SK-N-SH (cell line): ENCODE measurements at places on chromosomes 3 and 15. TPM values are rescaled to one million over a fixed set of nuclear protein-coding genes. Genes with fewer than 3 reads are reported as not detected.

- no peaks in the 10 kb centered on the region for H3K4me1 ChIP-seq
- H3K27me3 ChIP-seq, result no peaks in the 10 kb centered on the region
- H3K4me3 ChIP-seq, result no peak overlapping the region
- DNase-seq, result no peak
- no peak overlapping the region for H3K27ac ChIP-seq
Observed at GRCh38 chr3:47156396-47156795, 7.5 kb downstream of the SETD2 start.

TUSC7 gene
- polyA plus RNA-seq, result not detected in 2 replicates

DNA sequence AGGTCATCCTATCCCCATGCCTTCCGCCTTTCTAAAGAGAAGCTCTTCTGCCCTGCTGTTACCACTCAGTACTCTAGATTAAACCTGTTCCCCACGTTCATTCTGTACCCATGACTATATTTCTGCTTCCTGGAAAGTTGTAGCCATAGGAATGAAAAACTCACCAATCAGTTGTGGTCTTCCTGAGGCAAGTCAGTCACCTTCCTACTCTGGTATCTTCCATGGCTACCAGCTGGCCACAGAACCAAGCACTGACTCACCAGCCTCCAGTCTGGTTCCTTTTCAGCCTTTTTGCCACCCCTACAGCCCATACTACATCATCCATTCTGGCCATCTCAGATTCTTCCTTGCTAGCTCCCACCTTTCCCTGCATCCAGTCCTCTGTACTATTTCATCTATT, 46.4 kb downstream of the TMEM44 start:
- H3K4me1 ChIP-seq, result peaks cover 10% of the 10 kb centered on the region; the same call in 1 of the 2 replicates
- H3K36me3 ChIP-seq, result no peaks in the 10 kb centered on the region; the same call in 1 of the 2 replicates
- H3K27ac ChIP-seq, result no peak overlapping the region
- no peaks in the 10 kb centered on the region for H3K27me3 ChIP-seq

- H3K27ac ChIP-seq, result no peak overlapping the region
- no peak for DNase-seq
- H3K4me3 ChIP-seq, result no peak overlapping the region
- H3K36me3 ChIP-seq, result no peaks in the 10 kb centered on the region
Observed at GRCh38 chr3:156985711-156986110, 159.6 kb downstream of the LEKR1 start.

MUC13 gene
- polyA plus RNA-seq, result not detected in 2 replicates

GRCh38 chr3:89000886-89001285, 106.5 kb upstream of the EPHA3 start:
- H3K27ac ChIP-seq, result no peak overlapping the region
- H3K27me3 ChIP-seq, result no peaks in the 10 kb centered on the region
- no peak for DNase-seq
- no peaks in the 10 kb centered on the region for H3K4me1 ChIP-seq
- no peak overlapping the region for H3K4me3 ChIP-seq

DNA sequence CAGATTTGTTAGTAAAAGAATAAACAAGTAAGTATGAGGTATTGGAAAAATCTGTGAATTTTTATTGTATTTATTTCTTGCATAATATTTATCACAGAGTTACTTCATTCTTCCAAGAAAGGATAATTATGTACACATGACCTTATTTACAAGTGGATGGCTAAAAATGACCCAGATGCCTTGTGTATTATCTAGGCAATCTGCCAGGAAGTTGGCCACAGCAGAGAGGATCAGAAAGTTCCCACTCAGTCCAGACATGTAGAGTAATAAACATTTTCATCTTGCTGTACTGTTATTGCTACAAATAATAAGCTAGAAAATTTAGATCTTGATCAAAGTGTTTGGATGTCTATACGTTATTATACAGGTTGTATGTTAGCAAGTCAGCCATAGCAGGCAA, 317.1 kb downstream of the EPHA6 start:
- H3K27ac ChIP-seq, result no peak overlapping the region
- H3K36me3 ChIP-seq, result no peaks in the 10 kb centered on the region
- DNase-seq, result peak; percentile 28
- H3K4me3 ChIP-seq, result no peak overlapping the region
- H3K4me1 ChIP-seq, result no peaks in the 10 kb centered on the region

DNA sequence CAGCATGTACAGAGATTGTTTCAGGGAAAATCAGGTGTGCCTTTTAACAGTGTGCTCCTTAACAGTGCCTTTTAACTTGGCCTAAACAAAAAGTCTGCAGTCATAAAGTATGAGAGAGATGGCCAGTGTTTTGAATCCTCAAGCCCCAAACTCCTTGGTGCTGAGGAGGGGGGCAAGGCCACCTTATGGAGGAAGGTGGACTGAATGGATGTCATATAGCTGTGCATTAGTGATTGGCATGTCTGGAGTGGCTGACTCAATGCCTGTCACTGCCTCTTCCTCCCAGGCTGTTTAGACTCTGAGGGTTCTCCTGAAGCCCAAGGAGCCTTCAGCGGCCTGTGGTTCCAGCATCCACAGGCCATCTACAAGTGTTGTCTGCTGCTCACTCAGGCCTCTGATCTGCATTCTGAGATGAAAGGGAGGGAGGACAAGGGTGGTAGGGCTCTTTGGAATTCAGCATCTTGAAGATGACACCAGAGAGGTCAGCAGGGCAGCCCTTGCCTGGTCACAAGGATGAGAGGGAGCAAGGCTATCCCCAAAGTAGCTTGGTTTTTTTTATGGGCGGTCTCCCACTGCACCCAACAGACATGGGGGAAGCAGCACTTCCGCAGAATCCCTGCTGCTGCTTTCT, 1.5 kb downstream of the FOXL2NB start:
- no peak for DNase-seq
- peaks cover 7% of the 10 kb centered on the region; the same call in 1 of the 2 replicates for H3K4me1 ChIP-seq
- H3K27ac ChIP-seq, result no peak overlapping the region

ADAMTS17 gene
- not detected in 2 replicates for polyA plus RNA-seq

DNA sequence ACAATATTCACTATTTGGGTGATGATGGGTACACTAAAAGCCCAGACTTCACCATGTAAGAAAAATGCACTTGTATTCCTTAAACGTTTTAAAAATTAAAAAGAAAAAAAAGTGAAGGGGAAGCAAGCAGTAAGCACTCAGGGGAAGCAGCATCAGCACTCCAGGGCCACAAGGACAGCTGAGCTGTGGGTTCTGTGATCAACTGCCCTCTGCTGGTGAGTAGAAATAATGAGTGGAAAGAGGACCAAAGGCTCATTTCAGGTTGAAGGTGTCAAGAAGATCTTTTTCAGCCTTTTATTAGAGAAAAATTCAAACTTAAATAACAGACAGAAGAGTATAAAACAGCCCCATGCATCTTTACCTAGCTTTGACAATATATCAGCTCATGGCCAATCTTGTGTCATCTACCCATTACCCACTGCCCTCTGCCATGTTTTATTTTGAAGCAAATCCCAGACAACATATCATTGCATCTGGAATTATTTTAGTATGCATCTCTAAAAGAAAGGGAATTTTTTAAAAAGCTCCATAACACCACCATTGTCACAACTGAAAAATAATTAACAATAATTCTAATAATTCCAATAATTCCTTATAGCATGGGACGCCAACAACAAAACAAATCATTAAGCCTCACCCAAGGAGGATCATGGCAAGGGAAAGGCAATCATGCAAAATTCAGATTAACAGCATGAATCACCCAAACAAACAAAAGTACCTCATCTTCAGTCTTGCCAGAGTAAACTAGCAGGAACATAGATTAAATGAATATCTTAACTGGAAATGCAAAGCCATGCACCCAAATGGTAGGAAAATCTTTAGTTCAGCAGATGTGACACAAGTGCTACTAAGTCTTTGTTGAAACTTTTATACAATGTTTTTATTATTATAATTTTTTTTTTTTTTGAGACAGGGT, 42.5 kb downstream of the TAMM41 start:
- no peaks in the 10 kb centered on the region for H3K4me1 ChIP-seq
- peak; percentile 57 for DNase-seq
- no peak overlapping the region for H3K27ac ChIP-seq
- H3K36me3 ChIP-seq, result peaks cover 35% of the 10 kb centered on the region

DNA sequence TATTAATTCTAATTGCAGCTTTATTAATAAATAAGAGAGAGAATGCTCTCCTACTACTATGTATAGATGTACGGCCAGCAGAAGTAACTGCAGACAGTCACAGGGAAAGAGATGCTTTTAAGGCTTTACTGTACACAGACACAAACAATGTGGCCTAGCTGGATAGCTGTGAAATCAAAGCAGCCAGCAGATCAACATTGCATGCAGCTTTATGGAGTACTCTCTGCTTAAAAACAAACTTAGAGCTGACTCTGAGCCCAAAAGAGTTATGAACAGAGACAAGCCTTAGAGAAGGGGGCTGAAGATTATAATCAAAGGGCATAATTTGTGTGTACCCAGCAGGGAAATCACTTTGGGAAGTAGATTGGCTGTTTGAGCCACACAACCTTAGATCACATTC, 47.2 kb downstream of the CADM2 start:
- peak; percentile 9 for DNase-seq
- H3K4me1 ChIP-seq, result no peaks in the 10 kb centered on the region
- H3K4me3 ChIP-seq, result no peak overlapping the region
- no peaks in the 10 kb centered on the region for H3K36me3 ChIP-seq
- no peaks in the 10 kb centered on the region for H3K27me3 ChIP-seq

LRRN1 gene
- 0.03 TPM in 2 replicates for polyA plus RNA-seq

GRCh38 chr15:95816591-95816990, 513.9 kb upstream of the NR2F2 start:
- no peaks in the 10 kb centered on the region for H3K4me1 ChIP-seq
- no peak for DNase-seq
- H3K36me3 ChIP-seq, result no peaks in the 10 kb centered on the region

ACTC1 gene
- polyA plus RNA-seq, result not detected in 2 replicates

GRCh38 chr3:79086514-79086913, 681.3 kb downstream of the ROBO1 start:
- no peaks in the 10 kb centered on the region for H3K27me3 ChIP-seq
- peak; percentile 34 for DNase-seq

DNA sequence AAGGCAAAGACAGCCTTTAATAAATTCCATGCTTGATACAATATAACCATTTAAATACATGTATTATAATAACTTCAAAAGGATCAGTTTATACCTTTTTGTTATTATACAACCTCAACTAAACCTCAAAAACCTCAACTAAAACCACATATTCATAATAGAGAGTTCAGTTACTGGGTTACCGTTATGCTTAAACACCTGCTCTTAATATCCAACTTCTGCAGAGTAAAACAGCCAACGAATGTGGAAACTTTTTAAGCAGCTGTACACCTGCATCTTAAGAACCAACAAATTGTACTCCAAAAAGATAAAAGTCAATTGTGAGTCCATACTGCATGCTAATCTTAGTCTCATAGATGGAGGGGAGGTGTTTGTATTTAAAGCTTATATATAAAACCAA, 53.5 kb downstream of the TFDP2 start:
- no peak overlapping the region for H3K4me3 ChIP-seq
- no peak for DNase-seq
- no peaks in the 10 kb centered on the region for H3K27me3 ChIP-seq
- no peaks in the 10 kb centered on the region for H3K4me1 ChIP-seq
- no peak overlapping the region for H3K27ac ChIP-seq

SEMA7A gene
- 0.80 and 1.3 TPM in 2 replicates for polyA plus RNA-seq

DNA sequence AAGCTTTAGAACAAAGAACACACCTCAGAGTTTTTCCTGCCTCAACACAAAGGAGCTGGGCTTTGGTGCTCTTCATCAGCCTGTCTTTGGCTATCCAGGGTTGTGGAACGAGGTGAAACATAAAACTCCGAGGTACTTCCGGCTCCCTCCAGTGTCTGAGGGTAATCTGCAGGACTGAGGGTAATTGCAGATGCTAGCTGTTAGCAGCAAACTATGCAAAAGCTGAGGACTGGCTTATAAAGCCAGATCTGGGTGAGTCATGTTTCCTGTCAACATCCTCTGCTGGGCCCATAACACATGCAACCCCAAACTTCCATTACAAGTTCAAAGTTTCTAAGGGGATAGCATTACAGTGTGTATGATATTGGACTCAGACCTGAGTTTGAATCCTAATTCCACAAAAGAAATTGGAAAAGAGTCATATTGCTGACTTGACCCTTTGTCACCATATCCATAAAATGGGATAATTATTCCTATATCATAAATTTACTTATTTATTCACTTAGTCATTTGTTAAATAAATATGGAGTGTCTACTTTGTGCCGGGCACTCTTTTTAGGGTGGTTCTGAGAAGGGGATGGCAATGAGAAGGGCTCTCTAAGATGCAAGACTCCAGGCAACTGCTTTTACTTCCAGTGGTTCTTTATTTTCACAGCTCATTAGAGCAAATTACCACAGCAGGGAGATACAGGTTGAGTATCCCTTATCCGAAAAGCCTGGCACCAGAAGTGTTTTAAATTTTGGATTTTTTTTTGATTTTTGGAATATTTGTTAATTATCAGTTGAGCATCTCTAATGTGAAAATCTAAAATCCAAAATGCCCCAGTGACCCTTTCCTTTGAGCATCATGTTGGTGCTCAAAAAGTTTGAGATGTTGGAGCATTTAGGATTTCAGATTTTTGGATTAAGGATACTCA, 9.5 kb upstream of the TRIM69 start:
- no peak for DNase-seq
- peaks cover 5% of the 10 kb centered on the region; the same call in 1 of the 2 replicates for H3K36me3 ChIP-seq
- no peaks in the 10 kb centered on the region for H3K27me3 ChIP-seq
- peak overlapping the region; percentile 97 for H3K27ac ChIP-seq
- no peak overlapping the region for H3K4me3 ChIP-seq
- peaks cover 17% of the 10 kb centered on the region; the same call in 1 of the 2 replicates for H3K4me1 ChIP-seq

GRCh38 chr15:60343221-60343970, 54.4 kb downstream of the ANXA2 start:
- no peak overlapping the region for H3K27ac ChIP-seq
- no peaks in the 10 kb centered on the region for H3K27me3 ChIP-seq
- H3K4me1 ChIP-seq, result peaks cover 4% of the 10 kb centered on the region; the same call in 1 of the 2 replicates
- peaks cover 39% of the 10 kb centered on the region for H3K36me3 ChIP-seq
- DNase-seq, result no peak

GRCh38 chr15:88717382-88718031, 78.7 kb downstream of the ISG20 start:
- no peaks in the 10 kb centered on the region for H3K27me3 ChIP-seq
- no peak overlapping the region for H3K27ac ChIP-seq
- no peaks in the 10 kb centered on the region for H3K4me1 ChIP-seq
- DNase-seq, result no peak

DNA sequence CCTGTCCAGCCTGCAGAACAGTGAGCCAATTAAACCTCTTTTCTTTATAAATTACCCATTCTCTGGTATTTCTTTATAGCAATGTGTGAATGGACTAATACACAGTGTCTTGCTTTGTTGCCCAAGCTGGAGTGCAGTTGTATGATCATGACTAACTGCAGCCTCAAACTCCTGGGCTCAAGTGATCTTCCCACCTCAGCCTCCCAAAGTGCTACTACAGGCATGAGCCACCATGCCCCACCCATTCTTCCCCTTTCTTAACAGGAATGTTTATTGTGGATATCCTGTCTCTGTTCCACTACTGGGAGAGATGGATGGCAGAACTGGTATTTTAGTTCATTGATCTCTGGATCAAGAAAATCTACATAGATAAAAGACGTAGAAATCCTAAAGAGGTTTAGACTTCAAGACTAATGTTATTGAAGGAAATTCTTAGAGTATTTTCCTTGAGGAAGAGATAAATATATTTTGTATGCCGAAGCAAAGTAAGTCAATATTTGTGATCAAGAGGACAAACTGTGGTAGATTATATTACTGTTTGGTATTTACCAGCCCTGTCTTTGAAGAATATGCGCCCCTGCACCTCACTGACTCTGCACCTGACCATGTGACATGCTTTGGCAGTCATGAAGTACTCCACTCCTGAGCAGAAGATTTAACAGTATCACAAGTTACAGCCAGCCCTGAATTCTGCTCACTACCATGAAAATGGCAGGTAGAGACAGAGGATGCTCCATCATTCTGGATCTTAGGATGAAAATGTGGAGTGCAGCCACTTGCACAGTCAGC, 42.9 kb downstream of the UACA start:
- 0 out of 2 replicates have a peak, but pooled peaks cover 1% of the 10 kb centered on the region for H3K36me3 ChIP-seq
- H3K27ac ChIP-seq, result no peak overlapping the region
- 0 out of 2 replicates have a peak, but pooled peaks cover 12% of the 10 kb centered on the region for H3K4me1 ChIP-seq
- no peaks in the 10 kb centered on the region for H3K27me3 ChIP-seq

KBTBD13 gene
- polyA plus RNA-seq, result not detected in 2 replicates
